Stimulated activated CD8-positive, alpha-beta memory T cell treated with anti-CD3 and anti-CD28 coated beads, Interleukin-7, amount 100 ng/mL, for 48 hours (primary cell): ENCODE measurements at places on chromosomes 6 and 20.

- DNase-seq = no peak
These were observed 49.4 kb downstream of the MCUR1 start for GRCh38 chr6:13764996-13765395.

DNA sequence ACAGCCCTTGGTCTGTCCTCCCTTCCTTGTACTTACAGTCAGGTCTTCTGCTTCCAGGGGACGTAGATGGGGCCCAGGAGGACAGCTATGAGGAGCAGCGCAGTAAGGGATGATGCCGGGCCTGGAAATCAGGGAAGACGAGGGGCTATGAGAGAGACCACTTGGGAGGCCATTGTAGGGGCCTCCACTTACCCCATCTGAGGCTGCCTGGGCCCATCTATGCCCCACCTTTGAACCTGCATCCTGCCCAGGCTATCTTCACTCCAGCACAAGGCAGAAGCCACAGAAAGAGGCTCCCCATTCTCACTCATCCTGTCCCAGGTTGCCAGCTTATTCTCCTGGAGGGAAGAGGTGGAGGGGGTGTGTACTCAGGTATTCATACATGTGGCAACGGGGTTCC is 10.4 kb upstream of the SIRPB1 start:
- no peak for DNase-seq

GRCh38 chr20:12893019-12893418 is 115.8 kb upstream of the SPTLC3 start:
- DNase-seq = no peak

DNA sequence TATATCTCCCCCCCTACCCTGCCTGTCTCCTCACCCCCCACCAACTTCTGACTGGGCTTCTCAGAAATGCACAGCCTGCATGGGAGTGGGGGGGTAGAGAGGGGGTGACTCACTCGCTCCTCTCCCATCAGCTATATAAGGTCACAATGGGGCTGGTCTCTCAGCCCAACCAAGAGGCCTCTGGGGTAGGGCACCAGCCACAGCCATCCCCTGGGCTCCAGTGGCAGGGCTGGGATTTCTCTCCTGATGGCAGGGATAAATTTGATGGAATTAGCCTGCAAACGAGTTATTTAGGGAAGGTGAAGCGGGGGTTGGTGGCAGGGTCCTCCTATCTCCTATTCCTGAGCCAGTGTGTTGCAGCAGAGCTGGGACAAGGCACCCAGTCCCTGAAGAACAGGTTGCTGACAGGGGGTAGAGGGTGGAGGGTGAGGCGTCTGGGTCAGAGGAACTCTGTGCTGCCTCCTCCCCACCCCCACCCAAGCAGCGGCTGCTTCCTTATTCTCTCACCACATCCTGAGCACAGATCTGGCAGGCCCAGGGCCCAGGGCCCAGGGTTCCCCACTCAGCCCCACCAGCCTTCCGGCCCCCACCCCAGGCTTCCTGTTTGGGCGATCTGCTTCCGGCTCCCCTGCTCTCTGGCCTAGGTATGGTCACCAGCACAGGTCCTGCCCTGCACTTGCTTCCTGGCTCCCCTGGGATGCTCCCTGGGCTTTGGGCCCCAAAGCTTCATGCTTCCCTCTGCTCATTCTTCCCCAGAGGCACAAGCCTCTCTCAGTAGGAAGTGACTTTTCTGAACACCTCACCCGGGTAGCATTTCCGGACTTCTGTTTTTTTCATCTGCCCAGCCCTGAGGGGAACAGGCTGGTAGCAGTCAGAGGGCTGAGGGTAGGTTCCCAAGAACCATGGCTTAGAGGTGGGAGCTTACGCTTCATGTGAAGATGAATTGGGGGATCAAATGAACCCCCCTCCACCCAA is 4.0 kb downstream of the PPP1R18 start:
- peak; percentile 85 for DNase-seq
